ENCODE measurements at places on chromosomes 11 and 22.

- DNase-seq = no peak
These were observed 24.2 kb downstream of the PPFIBP2 start for GRCh38 chr11:7538031-7538430.

GRCh38 chr22:19849835-19850762, 4.6 kb downstream of the GNB1L start:
- no peak for DNase-seq

- no peak for DNase-seq
These were observed 72.5 kb upstream of the SHISAL1 start for GRCh38 chr22:44385296-44385610.

GRCh38 chr11:42311514-42311913, 852.1 kb upstream of the LRRC4C start:
- DNase-seq = no peak

DNA sequence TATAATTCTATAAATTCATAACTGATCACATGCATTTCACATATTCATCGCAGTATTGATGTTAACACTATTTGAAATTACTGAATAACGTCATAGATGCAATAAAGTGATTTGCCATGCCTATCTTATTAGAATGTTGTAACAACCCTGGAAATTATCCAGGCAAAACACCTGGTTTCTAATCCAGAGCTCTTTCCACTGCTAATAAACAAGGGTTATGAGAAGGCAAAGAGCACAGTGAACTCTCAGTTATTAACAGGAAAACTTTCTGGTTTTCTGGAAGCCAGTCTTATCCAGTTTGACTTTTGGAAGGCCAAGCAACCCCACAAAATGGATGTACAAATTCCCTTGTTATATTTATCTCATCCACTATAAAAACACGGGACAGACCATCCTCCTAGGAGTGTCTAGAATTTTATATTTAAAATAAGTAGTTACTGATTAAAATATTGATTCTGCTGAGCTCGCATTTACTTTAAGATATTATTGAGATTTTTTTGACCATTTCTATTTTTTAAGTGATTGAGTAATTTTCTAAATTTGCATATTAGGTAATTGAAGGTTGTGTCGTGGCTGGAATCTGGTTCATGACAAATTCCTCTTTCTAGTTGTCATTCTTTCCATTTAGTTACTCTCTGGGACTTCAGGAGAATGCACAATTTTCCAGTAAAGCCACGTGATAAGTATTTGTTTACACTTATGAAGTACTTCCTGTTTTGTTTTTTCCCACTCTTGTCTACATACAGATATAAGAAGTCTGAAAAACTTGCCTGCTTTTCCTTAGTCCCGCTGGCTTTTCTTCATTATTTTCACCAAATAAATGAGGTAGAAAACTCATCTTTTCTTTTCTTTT, 47.9 kb downstream of the DCUN1D5 start:
- no peak for DNase-seq

DNA sequence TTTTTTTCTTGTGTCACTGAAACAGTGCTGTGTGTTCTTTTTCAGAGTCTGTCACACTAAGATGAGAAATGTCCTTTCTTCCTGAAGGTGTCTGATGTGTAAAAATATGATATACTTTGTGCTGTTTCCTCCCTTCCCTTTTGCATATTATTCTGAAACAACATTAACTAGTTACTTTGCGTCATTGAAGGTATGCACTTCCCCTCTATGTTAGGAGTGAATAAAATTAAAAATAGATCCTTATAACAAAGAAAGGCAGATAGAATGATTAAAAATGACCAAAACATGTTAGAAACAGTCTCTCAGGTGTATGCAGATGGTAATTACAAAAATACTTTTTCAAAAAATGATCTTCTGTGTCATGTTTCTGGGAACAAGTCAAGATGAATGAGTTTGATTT, 1.6 kb upstream of the RAB30 start:
- DNase-seq = no peak

DNA sequence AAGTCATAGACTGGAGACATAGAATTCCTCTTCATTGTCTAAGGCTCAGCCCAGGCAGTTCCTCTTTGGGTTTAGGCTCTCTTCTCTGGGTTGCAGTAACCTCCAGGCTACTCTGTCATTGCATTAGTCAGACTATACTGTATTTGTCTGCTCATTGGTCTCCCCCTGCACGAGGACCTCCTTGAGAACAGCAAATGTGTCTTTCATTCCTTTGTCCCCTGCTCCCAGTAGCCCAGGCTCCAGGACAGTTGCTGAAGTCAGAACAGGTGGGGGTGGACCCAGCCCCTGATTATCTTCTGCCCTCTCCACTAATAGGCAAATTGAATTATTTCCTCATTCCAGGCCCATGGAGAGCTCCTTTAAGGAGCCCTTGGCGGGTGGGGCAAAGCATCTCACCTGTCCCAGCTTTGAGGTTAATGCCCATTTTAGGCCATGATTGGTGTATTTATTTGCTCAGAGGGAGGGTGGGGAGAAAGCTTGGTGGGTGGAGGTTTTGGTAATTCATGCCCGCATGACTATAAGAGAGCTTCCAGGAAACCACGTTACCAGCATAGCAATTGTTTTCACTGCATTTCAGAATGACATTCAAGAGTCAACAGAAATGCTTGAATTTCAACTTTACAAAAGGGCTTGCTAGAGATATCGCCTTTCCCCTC, 40.9 kb downstream of the NAV2 start:
- DNase-seq = no peak

GRCh38 chr11:45092901-45093760, 53.3 kb upstream of the PRDM11 start:
- DNase-seq = no peak

Measured in T1000 (cell line).